ENCODE measurements at places on chromosomes 13 and 19.

DNA sequence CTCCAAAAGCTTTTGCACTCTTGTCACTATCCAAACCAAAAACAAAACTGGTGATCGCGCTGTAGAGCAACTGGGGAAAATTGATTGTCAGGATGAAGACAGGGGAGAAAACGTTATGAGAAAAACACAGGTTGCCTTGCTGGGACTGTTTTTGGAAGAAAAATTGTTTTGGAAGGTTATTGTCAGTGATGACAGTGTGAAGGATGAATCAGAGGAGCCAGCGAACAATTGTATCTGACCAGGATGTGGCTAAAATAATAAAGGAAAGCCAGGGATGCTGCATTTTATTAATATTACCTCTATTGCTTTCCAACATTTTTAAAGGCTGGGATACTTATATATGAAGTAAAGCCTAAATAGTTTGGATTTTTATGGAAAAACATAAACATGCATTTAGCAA lies 334.0 kb downstream of the SPRY2 start:
- no peak for DNase-seq

- no peak for DNase-seq
Measured at GRCh38 chr13:42607546-42607945, 33.6 kb downstream of the TNFSF11 start.

- DNase-seq: no peak
Measured at GRCh38 chr13:98026457-98026857, 73.0 kb downstream of the IPO5 start.

DNA sequence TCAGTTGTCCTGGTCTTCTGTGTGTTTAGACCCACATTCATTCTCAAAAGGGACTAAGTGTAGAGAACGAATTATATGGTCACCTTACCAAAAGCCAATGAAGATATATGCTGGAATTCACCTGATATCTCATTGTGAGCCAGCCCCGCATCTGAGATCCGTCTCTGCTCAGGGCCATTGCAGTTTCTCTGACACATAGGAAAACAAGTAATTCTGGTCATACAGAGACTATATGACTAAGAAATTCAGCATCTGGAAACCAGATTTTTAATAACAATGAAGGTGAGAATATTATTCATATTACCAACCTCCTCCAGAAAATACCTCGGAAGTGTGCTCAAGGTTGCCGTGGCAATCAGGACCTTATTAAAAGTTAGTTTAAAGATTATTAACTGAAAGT lies 278.6 kb upstream of the EDNRB start:
- no peak for DNase-seq

GRCh38 chr13:103190841-103191240 lies 124.6 kb upstream of the SLC10A2 start:
- DNase-seq: no peak

Measured in ovary (tissue), 10 donors.